ENCODE measurements at places on chromosomes 1 and 21. TPM values are rescaled to one million over a fixed set of nuclear protein-coding genes. Genes with fewer than 3 reads are reported as not detected.

DNA sequence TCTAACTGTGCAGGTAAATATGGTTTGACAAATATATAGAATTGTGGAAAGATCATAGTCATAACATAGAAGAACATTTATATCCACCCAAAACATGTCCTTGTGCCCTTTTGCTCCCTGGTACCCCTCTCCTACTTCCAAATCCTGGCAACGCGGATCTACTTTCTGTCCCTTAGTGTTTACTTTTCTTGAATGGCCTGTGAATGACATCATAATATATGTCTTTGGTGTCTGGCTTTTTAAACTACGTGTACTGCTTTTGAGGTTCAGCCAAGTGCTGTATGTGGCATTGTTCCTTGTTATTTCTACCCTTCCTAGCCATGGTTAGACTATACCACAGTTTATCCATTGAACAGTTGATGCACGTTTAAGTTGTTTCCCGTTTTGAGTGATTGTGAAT, 155.6 kb downstream of the SDCCAG8 start:
- no peak for DNase-seq
- H3K4me3 ChIP-seq: no peak overlapping the region
- no peaks in the 10 kb centered on the region for H3K27me3 ChIP-seq

DNA sequence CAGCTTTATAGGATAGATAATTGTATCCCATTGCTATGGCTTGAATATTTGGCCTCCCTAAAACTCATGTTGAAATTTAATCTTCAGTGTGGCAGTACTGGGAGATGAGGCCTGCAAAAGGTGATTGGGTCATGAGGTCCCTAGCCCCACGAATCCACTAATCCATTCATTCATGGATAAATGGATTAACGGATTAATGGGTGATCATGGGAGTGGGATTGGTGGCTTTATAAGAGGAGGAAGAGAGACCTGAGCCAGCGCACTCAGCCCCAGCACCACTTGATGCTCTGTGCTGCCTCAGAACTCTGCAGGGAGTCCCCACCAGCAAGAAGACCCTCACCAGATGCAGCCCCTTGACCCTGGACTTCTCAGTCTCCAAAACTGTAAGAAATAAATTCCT, 32.0 kb downstream of the S100A6 start:
- H3K27me3 ChIP-seq: peaks cover 6% of the 10 kb centered on the region
- no peak overlapping the region for H3K4me3 ChIP-seq
- peaks cover 3% of the 10 kb centered on the region for H3K4me1 ChIP-seq
- no peaks in the 10 kb centered on the region for H3K36me3 ChIP-seq
- DNase-seq: no peak
- no peak overlapping the region for H3K27ac ChIP-seq

The ERICH3 gene
- not detected for total RNA-seq

GRCh38 chr1:197981561-197981960, 64.4 kb downstream of the LHX9 start:
- peaks cover 11% of the 10 kb centered on the region for H3K27me3 ChIP-seq
- no peak overlapping the region for H3K4me3 ChIP-seq
- no peaks in the 10 kb centered on the region for H3K36me3 ChIP-seq
- no peak for DNase-seq

GRCh38 chr1:212413902-212414327, 771 bp downstream of the PACC1 start:
- peaks cover 28% of the 10 kb centered on the region for H3K4me1 ChIP-seq
- peak overlapping the region; percentile 0 for H3K27ac ChIP-seq
- H3K27me3 ChIP-seq: no peaks in the 10 kb centered on the region
- no peak for DNase-seq
- H3K4me3 ChIP-seq: peak overlapping the region; percentile 94

GRCh38 chr1:200938955-200939354, 44.3 kb downstream of the INAVA start:
- peak; percentile 63 for DNase-seq
- H3K36me3 ChIP-seq: no peaks in the 10 kb centered on the region
- no peak overlapping the region for H3K27ac ChIP-seq
- no peaks in the 10 kb centered on the region for H3K27me3 ChIP-seq

The USH2A gene
- total RNA-seq: not detected

The CYP4A22 gene
- total RNA-seq: not detected

- peaks cover 11% of the 10 kb centered on the region for H3K36me3 ChIP-seq
- peak; percentile 98 for DNase-seq
- peak overlapping the region; percentile 70 for H3K4me3 ChIP-seq
Measured at GRCh38 chr1:27136998-27137542, 17.9 kb downstream of the SLC9A1 start.

GRCh38 chr1:227785094-227785804, 30.2 kb upstream of the PRSS38 start:
- no peak overlapping the region for H3K27ac ChIP-seq
- peaks cover 4% of the 10 kb centered on the region for H3K27me3 ChIP-seq
- no peak overlapping the region for H3K4me3 ChIP-seq
- no peaks in the 10 kb centered on the region for H3K36me3 ChIP-seq
- peaks cover 20% of the 10 kb centered on the region for H3K4me1 ChIP-seq

The CYP2J2 gene
- total RNA-seq: 1.4 TPM

DNA sequence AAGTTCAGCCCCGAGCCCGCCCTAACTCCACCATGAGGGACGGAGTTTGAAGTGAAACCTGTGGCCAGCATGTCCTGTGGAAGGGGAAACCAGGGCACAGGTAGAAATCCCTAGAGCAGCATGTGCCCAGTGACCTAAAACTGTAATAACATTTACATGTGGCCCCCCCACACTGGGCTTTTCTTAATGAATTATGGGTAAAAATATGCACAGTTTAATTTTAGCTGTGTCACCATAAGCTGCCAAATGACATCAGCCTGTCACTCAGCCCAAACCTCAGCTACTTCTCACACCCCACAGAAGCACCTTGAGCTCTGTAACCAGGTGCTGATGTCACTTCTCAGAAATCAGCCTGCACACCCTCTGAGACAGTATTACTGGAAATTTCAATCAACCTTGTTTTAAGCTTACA, 50.0 kb upstream of the SLC19A1 start:
- no peak overlapping the region for H3K4me3 ChIP-seq
- H3K4me1 ChIP-seq: peaks cover 30% of the 10 kb centered on the region
- DNase-seq: peak; percentile 92
- H3K36me3 ChIP-seq: peaks cover 2% of the 10 kb centered on the region
- peaks cover 8% of the 10 kb centered on the region for H3K27me3 ChIP-seq

The GSTM5 gene
- 0.50 TPM for total RNA-seq

GRCh38 chr1:6294080-6294889, 33.4 kb upstream of the GPR153 start:
- H3K27ac ChIP-seq: no peak overlapping the region
- H3K4me1 ChIP-seq: peaks cover 2% of the 10 kb centered on the region
- DNase-seq: no peak

The CSMD2 gene
- not detected for total RNA-seq

DNA sequence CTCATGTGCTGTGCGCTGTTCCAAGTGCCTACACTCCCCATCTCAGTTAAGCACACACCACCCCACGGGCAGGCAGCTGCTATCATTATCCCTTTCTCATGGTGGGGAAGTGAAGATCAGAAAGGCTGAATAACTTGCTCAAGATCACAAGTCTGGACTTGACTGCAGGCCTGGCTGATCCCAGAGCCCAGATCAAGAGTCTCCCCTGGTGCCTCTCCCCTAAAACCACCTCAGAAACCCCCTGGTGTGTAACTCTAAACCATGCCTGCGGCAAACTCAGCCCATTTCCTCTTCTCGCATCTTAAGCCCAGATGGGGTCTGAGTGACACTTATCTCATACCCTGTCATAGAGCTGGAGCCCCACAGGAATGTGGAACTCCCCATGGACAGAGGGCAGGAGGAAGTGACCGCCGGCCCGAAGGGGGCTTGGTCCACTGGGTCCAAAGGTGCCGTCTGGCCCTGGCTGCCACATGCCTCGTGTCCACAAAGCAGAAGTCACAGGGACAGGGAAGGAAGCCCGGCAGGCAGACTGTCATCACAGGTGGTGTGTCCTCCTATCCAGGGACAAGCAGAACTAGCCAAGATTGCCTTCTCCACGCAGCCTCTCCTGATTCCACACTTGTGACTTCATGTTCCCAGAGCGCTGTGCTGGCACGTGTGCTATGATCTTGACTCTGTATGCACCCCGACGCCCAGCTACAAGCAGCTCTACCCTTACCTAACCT, 92.1 kb downstream of the SYF2 start:
- H3K27ac ChIP-seq: no peak overlapping the region
- no peaks in the 10 kb centered on the region for H3K36me3 ChIP-seq
- peak; percentile 32 for DNase-seq
- H3K27me3 ChIP-seq: peaks cover 17% of the 10 kb centered on the region

The ADGRL2 gene
- not detected for total RNA-seq

- DNase-seq: peak; percentile 21
- peaks cover 11% of the 10 kb centered on the region for H3K36me3 ChIP-seq
Measured at GRCh38 chr1:1781526-1781903, 3.2 kb upstream of the NADK start.

- H3K4me1 ChIP-seq: no peaks in the 10 kb centered on the region
- H3K4me3 ChIP-seq: no peak overlapping the region
- H3K27me3 ChIP-seq: peaks cover 1% of the 10 kb centered on the region
- no peaks in the 10 kb centered on the region for H3K36me3 ChIP-seq
Measured at GRCh38 chr1:109975718-109976117, 8.8 kb upstream of the AHCYL1 start.

DNA sequence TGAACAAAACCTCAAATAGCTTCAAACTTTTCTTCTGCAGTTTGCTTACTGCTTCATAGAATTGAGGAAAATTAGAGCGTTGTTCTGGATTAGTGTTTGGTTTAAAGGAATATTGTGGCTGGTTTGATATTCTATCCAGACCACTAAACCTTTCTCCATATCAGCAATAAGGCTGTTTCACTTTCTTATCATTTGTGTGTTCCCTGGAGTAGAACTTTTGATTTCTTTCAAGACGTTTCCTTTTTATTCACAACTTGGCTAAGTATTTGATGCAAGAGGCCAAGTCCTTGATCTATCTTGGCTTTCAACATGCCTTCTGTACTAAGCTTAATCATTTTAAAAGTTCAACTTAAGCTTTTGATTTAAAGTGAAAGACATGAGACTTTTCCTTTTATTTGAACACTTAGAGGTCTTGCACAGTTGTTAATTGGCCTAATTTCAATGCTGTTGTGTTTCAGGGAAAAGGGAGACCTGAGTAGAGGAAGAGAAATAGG, 359.1 kb downstream of the S1PR1 start:
- no peak overlapping the region for H3K27ac ChIP-seq
- H3K27me3 ChIP-seq: peaks cover 3% of the 10 kb centered on the region
- no peak for DNase-seq

The KCNK2 gene
- total RNA-seq: not detected

The PGLYRP3 gene
- total RNA-seq: not detected

DNA sequence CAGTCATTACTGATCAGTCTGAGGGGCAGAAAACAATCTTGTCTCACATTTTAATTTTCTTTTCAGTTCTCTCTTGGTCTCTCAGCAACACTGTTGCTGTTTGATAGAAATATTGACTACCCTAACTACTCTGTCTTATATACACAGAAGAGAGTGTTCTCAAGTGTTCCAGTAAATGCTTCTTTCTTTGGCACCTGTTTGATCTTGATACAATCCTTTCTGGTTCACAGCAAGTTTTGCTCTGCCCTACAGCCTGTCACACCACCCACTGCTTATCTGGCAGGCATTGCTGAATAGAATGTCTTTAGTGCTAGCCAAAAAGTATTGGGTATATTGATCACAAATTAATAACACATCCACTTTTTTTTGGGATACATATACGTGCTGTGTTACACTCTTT, 75.7 kb upstream of the WLS start:
- H3K4me1 ChIP-seq: no peaks in the 10 kb centered on the region
- no peaks in the 10 kb centered on the region for H3K27me3 ChIP-seq
- H3K36me3 ChIP-seq: no peaks in the 10 kb centered on the region
- DNase-seq: no peak

The GRIK3 gene
- total RNA-seq: not detected

- H3K27ac ChIP-seq: peak overlapping the region; percentile 93
- peak; percentile 54 for DNase-seq
- H3K4me3 ChIP-seq: peak overlapping the region; percentile 96
- H3K27me3 ChIP-seq: no peaks in the 10 kb centered on the region
- H3K4me1 ChIP-seq: peaks cover 51% of the 10 kb centered on the region
Measured at GRCh38 chr21:42405064-42406013, 1.6 kb downstream of the UBASH3A start.

DNA sequence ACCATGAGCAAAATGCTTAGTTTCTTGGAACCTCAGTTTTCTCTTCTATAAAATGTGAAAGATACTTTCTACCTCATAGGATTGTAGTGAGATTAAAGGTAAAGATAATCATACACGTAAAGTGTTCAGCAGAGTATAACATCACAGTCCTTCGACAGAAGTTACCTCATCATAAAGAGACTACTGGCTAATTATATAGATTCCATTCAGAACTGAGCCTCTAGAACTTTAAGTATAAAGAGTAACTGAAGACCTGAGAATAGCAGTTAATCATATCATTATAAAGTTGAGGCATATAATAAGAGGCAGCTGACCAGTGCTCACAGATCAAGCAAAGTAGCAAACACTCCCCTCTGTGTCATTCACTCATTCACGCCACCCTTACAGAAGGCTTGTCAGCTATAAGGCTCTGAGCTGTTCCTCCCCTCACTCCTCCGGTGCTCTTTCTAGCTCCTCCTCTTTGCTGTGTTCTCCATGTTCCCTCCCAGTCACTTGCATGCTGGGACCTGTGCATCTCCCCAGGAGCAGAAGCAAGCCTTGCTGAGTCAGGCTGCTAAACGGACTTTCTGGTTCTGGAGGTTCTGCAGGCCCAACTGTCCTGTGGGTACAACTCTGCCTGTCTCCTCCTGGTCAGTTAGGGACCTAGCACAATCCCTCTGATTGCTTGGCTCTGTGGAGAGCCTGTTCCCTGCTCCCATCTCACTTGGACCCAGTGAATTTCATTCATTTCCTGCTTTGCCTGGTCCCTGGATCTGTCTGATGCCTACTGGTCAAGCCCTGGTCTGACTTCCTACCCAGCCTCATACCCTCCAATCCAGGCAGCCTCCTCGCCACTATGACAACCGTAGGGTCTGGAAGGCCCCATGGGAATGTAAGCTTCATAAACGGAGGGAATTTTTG, 28.3 kb upstream of the LY9 start:
- H3K4me1 ChIP-seq: peaks cover 50% of the 10 kb centered on the region
- DNase-seq: peak; percentile 69
- no peaks in the 10 kb centered on the region for H3K27me3 ChIP-seq
- peaks cover 7% of the 10 kb centered on the region for H3K36me3 ChIP-seq

GRCh38 chr1:18931730-18932129, 24.7 kb downstream of the IFFO2 start:
- peak overlapping the region; percentile 22 for H3K27ac ChIP-seq
- H3K27me3 ChIP-seq: no peaks in the 10 kb centered on the region
- H3K36me3 ChIP-seq: no peaks in the 10 kb centered on the region

DNA sequence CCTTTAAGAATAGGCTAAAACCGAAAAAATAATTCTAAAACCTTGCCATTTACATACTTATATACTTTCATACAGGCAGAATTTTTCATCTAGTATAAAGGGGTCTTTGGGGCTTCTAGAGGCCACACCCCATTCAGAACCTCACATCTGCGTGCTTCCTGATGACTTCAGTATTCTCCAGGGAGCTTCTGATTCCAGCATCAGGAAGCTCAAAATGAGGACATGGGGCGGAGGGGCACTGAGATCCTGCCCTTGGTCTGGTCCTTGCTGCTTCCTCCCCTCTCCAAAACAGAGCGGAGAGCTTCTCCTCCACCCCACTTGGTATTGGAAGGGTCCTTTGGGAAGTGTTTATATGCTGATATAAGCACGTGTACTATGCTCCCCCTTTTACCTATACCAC, 13.8 kb downstream of the PAX7 start:
- H3K27ac ChIP-seq: no peak overlapping the region
- H3K4me1 ChIP-seq: peaks cover 35% of the 10 kb centered on the region
- H3K27me3 ChIP-seq: peaks cover 82% of the 10 kb centered on the region
- no peaks in the 10 kb centered on the region for H3K36me3 ChIP-seq

The KRTAP13-2 gene
- not detected for total RNA-seq
